ENCODE measurements at places on chromosomes 6 and 20. TPM values are rescaled to one million over a fixed set of nuclear protein-coding genes. Genes with fewer than 3 reads are reported as not detected.

The IBTK gene
- 37.4 TPM for total RNA-seq

The OPRM1 gene
- total RNA-seq, result not detected

DNA sequence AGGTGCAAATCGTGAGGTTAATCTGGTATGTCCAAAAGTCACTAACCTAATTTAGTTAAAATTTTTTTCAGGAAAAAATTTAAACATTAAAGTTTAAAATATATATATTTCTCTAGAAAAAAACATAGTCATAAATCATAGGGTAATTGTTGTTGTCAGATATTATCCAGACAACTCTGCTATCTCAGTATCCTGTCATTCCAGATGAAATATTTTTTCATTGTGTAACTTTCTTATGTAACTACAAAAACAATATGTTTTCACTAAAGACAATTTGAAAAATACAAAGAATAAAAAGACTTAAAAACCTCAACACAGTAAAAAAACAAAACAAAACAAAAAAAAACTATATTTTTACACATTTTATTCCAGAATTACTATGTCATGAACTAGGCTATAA, 57.6 kb downstream of the TENT5A start:
- no peaks in the 10 kb centered on the region for H3K36me3 ChIP-seq
- H3K4me1 ChIP-seq, result no peaks in the 10 kb centered on the region
- no peak overlapping the region for H3K27ac ChIP-seq
- H3K4me3 ChIP-seq, result no peak overlapping the region
- H3K27me3 ChIP-seq, result no peaks in the 10 kb centered on the region

DNA sequence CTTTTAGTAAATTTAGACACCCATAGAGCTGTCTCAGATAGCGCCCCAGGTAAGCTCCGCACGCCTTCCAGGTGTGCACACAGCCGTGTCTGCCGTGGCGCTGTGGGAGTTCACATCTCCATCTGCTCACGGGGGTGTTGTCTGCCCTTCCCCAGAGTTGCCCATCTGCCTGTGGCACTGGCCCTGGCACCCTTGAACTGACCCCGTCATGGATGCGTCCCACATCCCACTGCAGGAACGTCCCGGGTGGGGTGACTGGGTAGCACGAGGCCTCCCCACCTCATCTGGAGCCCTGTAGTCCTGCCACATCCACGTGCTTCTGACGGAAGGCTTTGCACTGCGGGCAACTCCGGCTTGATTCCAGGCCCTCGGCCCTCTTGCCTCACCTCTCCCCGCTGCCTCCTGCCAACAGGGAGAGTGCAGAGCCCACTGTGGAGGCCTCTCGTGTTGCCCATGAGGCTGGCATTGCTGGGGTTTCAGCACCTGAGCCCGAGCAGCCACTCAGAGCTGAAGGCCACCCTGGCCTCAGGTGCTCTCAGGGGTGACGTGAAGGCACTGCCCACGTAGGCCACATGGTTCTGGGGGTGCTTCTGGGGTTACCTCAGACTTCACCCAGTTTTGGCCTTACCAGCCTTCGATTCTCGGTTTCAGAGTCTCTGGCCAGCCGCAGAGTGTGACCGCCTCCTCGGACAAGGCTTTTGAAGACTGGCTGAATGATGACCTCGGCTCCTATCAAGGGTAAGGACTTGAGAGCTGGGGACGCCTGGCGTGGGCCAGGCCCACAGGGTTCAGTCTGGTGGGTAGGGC, 5.1 kb downstream of the ARFGAP1 start:
- no peak overlapping the region for H3K27ac ChIP-seq
- peaks cover 32% of the 10 kb centered on the region for H3K4me1 ChIP-seq
- peaks cover 66% of the 10 kb centered on the region for H3K36me3 ChIP-seq
- H3K27me3 ChIP-seq, result no peaks in the 10 kb centered on the region
- no peak overlapping the region for H3K4me3 ChIP-seq
- DNase-seq, result no peak

GRCh38 chr20:46799781-46800408, 90.4 kb downstream of the SLC2A10 start:
- peaks cover 18% of the 10 kb centered on the region for H3K27me3 ChIP-seq
- no peak overlapping the region for H3K27ac ChIP-seq
- no peak for DNase-seq
- no peak overlapping the region for H3K4me3 ChIP-seq

The LRFN2 gene
- total RNA-seq, result 0.09 TPM

DNA sequence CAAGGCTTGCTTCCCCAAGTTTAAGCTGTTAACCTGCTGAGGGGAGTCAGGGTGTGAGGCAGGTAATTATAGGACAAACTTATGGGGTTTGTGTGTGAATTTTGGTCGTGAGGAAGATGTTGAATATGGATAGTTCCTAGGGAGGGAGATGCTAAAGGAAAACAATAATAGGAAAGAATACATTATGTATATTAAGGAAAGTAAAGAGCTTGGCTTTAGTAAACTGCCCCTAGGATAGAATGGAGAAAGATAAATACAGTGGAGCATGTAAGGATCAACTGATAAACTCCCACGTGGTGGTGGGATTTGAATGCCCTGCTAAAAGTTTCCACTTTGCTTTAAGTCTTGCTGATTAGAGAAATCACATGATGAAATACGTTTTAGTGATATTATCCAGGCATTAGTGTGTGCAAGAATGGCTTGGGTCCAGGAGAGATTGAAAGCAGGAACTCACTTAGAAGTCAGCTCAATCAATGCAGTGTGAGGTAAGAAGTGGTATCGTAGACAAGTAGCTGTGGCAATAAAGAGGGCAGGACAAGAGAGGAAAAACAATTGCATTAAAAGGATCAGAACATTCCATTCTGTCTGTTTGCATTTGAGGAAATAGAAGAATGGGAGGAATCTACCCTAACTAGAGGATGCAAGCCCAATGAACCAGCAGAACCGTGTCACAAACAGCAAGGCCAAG, 52.5 kb downstream of the RPS12 start:
- no peaks in the 10 kb centered on the region for H3K4me1 ChIP-seq
- no peak overlapping the region for H3K27ac ChIP-seq
- no peak for DNase-seq
- H3K27me3 ChIP-seq, result no peaks in the 10 kb centered on the region
- no peaks in the 10 kb centered on the region for H3K36me3 ChIP-seq

GRCh38 chr6:77906070-77906469, 253.2 kb downstream of the MEI4 start:
- H3K4me1 ChIP-seq, result no peaks in the 10 kb centered on the region
- H3K4me3 ChIP-seq, result no peak overlapping the region
- no peak for DNase-seq
- H3K27me3 ChIP-seq, result no peaks in the 10 kb centered on the region
- no peak overlapping the region for H3K27ac ChIP-seq

DNA sequence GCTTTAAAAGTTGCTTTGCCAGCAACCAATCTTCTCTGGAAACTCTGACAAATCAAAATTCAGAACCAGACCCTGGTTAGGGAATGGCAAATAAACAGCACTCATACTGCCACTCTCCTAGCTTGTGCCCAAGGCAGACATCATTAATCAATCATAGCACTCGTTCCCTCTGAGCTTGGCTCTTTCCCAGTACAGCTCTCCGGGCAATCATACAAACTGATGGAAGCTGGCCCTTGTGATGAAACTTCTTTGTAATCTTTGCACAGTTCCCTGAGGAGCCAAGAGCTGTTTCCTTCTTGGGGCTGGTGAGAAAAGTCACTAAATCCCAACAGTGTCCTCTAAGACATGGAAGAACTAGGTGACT, 34.7 kb downstream of the KIAA1755 start:
- no peak for DNase-seq
- no peaks in the 10 kb centered on the region for H3K36me3 ChIP-seq
- no peaks in the 10 kb centered on the region for H3K27me3 ChIP-seq
- H3K4me3 ChIP-seq, result no peak overlapping the region

GRCh38 chr6:18352842-18353241, 34.3 kb upstream of the RNF144B start:
- no peaks in the 10 kb centered on the region for H3K36me3 ChIP-seq
- no peak overlapping the region for H3K4me3 ChIP-seq
- no peak overlapping the region for H3K27ac ChIP-seq
- no peak for DNase-seq
- H3K4me1 ChIP-seq, result no peaks in the 10 kb centered on the region

The RBM24 gene
- 157 TPM for total RNA-seq

The TMEM74B gene
- total RNA-seq, result 3.1 TPM

The CAP2 gene
- total RNA-seq, result 56.3 TPM

DNA sequence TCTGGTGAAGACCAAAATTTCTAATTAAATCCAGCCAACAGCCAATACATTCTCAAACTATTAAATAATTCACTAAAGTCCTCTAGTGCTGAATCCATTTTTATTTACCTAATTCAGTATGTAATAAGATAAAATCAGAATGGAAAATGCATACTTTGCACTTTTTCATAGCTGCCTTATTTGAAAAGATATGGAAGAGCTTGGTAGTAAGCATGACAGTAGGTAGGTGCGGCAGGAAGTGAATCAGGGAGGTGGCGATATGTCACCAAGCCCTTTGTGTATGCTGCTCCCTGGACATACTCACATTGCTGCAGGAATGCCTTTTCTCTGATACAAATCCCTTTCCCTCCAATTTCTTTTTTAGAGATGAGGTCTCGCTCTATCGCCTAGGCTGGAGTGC, 10.2 kb upstream of the TGM3 start:
- H3K4me3 ChIP-seq, result no peak overlapping the region
- H3K27ac ChIP-seq, result no peak overlapping the region
- peaks cover 6% of the 10 kb centered on the region for H3K4me1 ChIP-seq
- H3K36me3 ChIP-seq, result no peaks in the 10 kb centered on the region

- peak overlapping the region; percentile 57 for H3K27ac ChIP-seq
- H3K4me1 ChIP-seq, result peaks cover 14% of the 10 kb centered on the region
- no peaks in the 10 kb centered on the region for H3K36me3 ChIP-seq
These were observed 122.2 kb downstream of the KIF13A start for GRCh38 chr6:17865243-17865642.

The DZANK1 gene
- 1.5 TPM for total RNA-seq

- H3K27me3 ChIP-seq, result peaks cover 2% of the 10 kb centered on the region
- no peak overlapping the region for H3K27ac ChIP-seq
- peak; percentile 51 for DNase-seq
- H3K4me3 ChIP-seq, result no peak overlapping the region
- H3K36me3 ChIP-seq, result no peaks in the 10 kb centered on the region
These were observed 167.4 kb upstream of the BMP2 start for GRCh38 chr20:6599876-6600735.

DNA sequence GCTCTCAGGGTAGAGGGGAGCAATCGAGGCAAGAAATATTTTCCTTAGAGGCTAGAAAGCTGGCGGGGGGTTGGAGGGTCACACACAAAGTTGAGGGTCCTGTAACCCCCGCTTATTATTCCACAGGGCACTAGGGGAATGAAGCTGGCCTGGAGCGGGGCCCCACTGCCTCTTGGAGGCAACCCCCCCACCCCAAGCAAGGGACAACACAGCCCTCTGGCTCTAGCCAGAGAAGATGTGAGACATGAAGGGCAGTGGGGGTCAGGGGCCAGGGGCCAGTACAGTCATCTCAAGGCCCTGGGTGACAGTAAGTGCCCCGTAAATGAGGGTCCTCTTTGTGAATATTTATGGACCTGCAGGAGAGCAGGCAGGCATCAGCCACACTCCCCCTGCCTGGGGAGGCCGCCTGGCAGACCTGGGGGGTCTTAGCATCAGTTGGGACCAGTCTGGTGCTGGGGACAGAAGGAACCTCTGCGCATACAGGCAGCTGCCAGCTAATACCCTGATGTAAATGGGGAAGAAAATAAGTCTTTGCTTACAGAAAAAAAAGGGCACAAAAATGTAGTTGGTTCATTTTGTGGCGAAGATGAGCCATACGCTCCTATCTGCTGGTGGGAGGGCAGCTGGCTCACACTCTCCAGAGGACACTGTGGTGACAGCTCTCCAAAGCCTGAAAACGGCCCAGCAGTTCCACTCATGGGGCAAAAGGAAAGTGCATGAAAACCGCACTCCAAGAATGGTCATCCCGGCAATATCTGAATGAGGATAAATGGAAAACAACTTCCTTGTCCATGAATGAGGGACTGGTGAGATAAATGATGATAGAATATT, 21.9 kb downstream of the SPATA2 start:
- H3K27ac ChIP-seq, result no peak overlapping the region
- DNase-seq, result no peak
- H3K36me3 ChIP-seq, result peaks cover 11% of the 10 kb centered on the region
- H3K4me1 ChIP-seq, result peaks cover 19% of the 10 kb centered on the region

- H3K4me3 ChIP-seq, result no peak overlapping the region
- H3K36me3 ChIP-seq, result peaks cover 2% of the 10 kb centered on the region
- peak overlapping the region; percentile 49 for H3K27ac ChIP-seq
- H3K27me3 ChIP-seq, result no peaks in the 10 kb centered on the region
These were observed 19.9 kb downstream of the SRSF6 start for GRCh38 chr20:43477619-43478018.

DNA sequence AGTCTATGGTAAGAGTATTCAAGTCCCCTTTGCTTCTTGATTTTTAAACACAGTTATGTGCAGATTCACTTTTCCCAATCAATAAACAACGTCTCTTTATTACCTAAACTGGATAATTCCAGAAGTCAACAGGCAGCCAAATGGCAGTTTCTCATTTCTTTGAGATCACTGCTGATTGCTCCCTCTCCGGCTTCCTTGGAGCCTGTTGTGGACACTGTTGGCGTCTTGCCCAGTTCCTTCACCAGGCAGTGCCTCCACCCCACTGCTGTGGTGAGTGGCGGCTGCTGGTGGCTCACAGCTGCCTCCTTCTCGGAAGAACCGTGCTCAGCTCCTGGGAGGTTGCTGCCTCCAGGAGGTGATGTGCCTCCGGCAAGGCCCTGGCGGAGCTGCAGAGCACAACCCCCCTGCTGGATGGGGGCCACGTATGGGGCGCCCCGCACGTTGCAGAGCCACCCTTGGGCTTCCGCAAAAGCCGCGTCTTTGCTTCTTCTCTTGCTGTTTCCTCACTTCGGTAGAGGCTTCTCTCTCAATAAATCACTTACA, 105.1 kb upstream of the CNKSR3 start:
- H3K4me1 ChIP-seq, result peaks cover 10% of the 10 kb centered on the region
- DNase-seq, result peak; percentile 74
- no peak overlapping the region for H3K4me3 ChIP-seq
- peaks cover 2% of the 10 kb centered on the region for H3K27me3 ChIP-seq

DNA sequence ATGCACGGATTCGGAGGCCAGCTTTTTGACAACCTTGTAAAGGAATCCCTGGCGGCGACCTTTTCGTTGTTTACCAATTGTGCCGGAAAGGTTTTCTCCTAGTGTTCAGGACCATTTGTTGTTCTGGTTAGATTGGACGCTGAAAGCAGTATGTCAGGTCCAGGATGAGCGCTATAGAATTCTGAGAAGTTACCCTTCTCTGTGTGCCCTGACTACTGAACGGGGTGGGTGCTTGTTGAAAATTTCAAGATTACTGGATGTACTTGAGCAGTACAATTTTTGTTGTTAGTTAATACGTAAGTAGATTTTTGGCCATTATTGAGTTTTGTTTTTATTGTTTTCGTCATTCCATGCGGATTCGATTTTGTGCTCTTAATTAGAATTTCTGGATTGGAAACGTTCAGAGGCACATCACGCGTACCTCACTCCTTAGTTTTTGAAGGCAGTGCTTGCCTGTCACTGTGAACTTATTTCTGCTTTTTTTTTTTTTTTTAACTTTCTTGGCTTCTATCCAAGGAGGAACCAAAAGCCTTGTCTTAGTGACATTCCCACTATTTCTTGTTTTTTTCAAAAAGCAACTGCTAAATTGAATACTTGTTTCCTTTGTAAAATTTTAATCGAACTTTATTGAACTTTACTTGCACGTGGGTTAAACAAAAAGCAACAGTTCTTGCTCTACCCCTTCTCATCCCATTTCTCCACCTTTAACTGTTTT, 898 bp downstream of the XRN2 start:
- H3K27me3 ChIP-seq, result no peaks in the 10 kb centered on the region
- peaks cover 2% of the 10 kb centered on the region for H3K4me1 ChIP-seq
- peak overlapping the region; percentile 95 for H3K27ac ChIP-seq
- no peaks in the 10 kb centered on the region for H3K36me3 ChIP-seq
- peak; percentile 63 for DNase-seq

The CCM2L gene
- total RNA-seq, result 4.9 TPM

- no peak for DNase-seq
- H3K4me1 ChIP-seq, result no peaks in the 10 kb centered on the region
- H3K27ac ChIP-seq, result no peak overlapping the region
- no peaks in the 10 kb centered on the region for H3K27me3 ChIP-seq
- no peak overlapping the region for H3K4me3 ChIP-seq
These were observed 14.2 kb downstream of the SEC63 start for GRCh38 chr6:107943626-107944439.

The SEMG1 gene
- not detected for total RNA-seq
